ENCODE measurements at places on chromosomes 5 and 9. TPM values are rescaled to one million over a fixed set of nuclear protein-coding genes. Genes with fewer than 3 reads are reported as not detected.

The FAM221B gene
- total RNA-seq: not detected

DNA sequence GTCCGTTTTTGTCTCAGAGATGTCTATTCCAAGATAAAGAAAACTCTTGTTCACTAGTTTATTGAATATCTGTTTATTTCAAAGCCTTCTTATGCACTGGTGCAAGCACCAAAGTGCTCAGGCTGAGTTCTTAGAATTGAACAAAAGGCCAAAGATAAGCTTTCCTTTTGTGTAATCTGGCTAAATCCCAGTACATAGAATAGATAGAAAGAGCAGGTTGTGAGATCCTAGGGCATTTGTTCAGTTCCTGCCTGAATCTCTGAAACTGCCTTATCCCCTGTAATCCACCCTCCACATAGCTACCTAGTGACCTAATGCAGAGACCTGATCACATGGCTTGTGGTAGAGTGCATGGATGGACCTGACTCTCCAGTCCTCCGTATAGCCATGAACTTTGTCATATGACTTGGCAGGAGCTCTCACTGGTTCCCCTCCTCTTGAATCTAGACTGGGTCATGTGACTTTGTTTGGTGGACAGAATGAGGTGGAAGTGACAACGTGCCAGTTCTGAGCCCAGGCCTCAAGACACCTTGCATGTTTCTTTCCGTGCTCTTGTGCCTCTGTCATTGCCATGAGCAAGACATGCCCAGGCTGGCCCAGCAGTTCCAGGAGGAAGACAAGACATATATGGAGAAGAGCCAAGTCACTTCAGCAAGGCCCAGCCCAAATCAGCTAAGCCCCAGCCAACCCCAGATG is 139.3 kb upstream of the SHB start:
- no peak for DNase-seq

The EFNA5 gene
- total RNA-seq: 28.5 TPM

The ARHGEF39 gene
- total RNA-seq: 0.22 TPM

The GMCL2 gene
- not detected for total RNA-seq

Data from Right ventricle myocardium inferior (tissue), 1 donor.